ENCODE measurements at places on chromosomes 1 and 21.

DNA sequence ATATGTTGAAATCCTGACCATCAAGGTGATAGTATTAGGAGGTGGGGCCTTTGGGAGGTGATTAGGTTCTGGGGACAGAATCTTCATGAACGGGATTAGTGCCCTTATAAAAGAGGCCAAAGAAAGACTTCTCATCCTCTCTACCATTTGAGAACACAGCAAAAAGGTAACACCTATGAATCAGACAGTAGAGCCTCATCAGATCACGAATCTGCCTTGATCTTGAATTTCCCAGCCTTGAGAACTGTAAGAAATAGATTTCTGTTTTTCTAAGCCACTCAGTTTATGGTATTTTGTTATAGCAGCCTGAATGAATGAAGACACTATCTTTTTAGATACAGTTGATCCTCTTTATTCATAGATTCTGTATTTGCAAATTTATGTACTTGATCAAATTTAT is 206.9 kb upstream of the EDN2 start:
- no peak for DNase-seq

- DNase-seq = no peak
Measured at GRCh38 chr1:218357893-218358232, 12.7 kb downstream of the TGFB2 start.

- no peak for DNase-seq
Measured at GRCh38 chr1:214028095-214028494, 40.3 kb downstream of the PROX1 start.

GRCh38 chr1:198655459-198656121 is 16.8 kb downstream of the PTPRC start:
- no peak for DNase-seq

DNA sequence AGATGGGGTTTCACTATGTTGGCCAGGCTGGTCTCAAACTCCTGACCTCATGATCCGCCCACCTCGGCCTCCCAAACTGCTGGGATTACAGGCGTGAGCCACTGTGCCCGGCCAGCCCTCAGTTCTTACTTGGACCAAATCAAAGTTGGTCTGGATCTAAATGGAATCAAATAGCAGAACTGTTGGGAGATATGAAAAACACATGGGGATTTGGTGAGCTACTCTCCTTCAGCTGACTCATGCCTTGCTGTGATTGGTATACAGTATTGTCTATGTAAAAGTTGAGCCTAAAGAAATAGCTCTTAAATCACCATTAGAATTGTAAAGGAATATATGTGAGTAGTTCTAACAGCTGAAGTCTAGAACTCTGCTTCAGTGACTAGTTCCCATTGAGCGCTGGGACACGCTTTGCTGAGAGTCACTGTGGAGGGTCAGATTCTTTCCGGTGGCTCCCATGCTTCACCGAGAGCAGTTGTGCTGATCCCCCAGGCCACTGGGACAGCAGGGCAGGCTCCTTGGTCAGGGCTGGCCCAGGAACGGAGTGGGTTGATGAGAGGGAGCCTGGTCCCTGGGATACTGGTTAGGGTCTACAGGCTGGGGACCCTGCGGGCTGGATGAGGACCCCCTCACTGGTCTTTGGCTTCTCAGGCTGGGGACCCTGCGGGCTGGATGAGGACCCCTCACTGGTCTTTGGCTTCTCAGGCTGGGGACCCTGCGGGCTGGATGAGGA is 14.0 kb downstream of the PKNOX1 start:
- DNase-seq = no peak

GRCh38 chr1:34406377-34406776 is 229.7 kb downstream of the C1orf94 start:
- DNase-seq = no peak

All from coronary artery (tissue), 2 donors.